Trophoblast cell (in vitro differentiated cells and primary cell): ENCODE measurements at places on chromosomes 11 and 22.
A peak's percentile ranks its signal among the peaks of the same experiment; 100 is the strongest.

DNA sequence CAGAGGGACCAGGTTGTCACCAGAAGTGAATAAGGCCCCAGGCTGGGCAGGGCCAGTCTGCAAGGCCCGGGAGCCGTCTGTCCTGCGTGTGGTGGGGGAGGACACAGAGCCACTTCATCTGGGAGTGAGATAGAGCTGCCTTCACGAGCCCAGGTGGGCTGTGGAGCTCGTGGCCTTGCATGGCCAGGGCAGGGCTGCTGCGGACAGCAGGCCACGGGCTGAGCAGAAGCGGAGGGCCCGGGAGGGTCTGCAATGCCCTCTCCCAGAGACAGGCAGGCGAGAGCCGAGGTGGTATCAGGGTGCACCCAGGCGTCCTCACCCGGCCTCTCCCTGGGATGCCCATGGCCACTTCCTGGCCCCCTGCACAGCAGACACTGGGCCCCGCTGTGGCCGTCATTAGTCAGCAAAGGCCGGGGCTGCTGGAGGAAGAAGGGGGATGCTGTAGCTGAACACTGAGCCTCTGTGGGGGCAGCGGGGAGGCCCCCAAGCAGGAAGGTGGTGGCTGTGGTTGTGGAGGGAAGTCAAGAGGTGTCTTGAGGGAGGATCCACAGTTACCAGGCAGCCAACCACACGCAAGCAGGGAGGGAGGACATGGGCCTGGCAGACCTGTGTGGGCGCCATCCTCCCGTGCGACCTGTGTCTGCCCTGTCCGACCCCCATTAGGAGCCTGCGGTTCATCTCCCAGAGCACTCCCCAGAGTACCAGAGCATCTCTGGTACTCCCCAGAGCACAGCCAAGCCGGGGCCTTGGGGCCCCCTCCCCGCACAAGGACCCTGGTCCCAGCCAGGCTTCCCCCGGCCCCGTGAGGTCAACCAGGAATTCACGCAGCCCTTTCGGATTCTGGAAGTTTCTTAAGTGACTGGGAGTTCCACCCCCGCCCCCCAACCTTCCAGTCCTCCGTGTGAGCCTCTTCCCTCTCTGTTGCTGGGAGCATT lies 1109.5 kb downstream of the BRD1 start:
- DNase-seq = no peak

GRCh38 chr11:75556275-75556674 lies 5.8 kb upstream of the SERPINH1 start:
- DNase-seq = no peak

GRCh38 chr11:68401856-68402255 lies 58.7 kb upstream of the PPP6R3 start:
- peak; percentile 51 for DNase-seq

DNA sequence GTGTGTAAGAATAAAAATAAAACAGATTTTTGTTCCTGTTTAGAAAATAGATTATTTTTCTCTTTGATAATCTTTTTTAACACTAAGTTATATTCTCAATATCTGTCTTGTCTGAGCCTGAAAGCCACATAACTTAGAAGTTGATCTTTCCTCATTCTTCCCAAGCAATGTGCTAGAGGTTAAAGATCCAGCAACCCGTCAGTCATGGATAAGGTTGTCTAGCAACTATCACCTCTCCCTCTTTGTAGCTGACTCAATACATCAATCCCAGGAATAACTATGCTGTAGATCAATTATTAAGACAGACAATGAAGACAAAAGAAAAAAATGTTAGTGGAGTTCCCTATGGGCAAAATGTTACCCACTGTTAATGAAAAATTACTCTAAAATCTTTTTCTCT lies 813.1 kb upstream of the CCDC179 start:
- DNase-seq = no peak

DNA sequence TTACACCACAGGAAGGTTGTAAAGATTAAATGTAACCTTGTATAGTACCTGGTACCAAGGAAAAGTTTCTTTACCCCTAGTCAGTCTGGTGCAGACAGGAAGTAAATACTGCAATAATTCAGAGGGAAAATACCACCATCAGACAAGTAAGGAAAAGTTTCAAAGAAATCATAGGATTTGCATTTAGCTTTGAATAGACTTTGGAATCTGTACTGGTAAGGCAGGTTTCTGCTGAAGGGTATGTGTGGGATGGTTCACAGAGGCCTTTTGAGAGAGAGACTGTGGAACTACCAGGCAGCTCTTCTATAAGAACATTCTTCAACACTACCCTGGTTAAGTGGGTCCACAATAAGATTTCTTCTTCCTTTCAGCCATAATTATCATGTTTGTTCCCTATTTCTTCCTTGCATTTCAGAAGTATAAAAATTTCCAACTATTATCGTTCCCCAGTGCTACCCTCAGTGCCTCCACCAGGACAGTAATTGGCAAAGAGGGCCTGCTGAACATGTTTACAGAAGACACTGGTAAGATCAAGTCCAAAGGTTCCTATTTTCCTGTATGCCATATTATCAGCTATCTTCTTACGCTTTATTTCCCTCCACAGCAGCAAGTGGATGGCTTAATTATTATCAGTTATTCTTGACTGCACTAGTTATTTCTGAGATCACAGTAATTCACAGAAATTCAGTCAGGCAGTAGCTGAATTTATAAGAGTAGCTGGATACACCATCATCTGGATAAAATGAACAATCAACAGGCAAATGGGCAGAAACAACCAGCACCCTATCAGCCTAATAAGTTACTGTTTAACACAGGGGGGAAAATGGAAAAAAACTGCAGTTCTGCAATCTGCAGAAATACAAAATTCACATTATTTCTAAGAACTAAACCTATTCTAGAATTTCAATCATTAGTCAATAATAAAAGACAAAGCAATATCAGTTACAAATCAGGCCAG lies 48.5 kb downstream of the PITPNB start:
- DNase-seq = peak; percentile 39

GRCh38 chr11:72238492-72239312 lies 5.3 kb downstream of the PHOX2A start:
- DNase-seq = no peak

DNA sequence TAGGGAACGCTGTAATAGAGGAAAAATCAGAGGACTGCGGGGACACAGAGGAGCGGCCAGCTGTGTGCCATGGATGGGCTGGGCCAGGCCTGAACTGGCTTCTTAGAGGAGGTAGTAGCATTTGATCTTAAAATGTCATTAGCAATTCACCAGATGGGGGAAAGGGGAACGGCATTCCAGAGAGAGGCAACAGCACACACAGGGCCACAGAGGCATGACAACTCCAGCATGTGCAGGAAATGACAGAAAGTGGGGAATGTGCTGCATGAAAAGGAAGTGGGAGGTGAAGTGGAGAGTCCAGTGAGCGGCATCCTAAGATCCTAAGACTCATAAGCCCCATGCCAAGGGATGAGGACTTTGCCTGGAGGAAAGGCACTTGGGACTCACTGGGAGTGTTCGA lies 69.0 kb downstream of the UBASH3B start:
- DNase-seq = peak; percentile 69

DNA sequence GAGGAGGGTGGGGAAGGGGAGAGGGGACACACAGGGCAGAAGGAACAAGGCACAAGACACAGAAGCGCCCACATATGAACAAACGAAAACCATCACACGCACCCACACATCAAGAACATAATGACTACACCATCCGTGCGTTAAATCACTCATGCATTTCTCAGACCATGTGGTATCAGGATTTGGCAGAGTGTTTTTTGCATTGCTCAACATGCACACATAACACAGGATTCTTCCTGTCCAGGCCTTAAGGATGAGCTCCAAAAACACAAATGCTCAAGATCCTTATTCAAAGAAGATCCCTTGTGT lies 309.5 kb downstream of the CADM1 start:
- no peak for DNase-seq

DNA sequence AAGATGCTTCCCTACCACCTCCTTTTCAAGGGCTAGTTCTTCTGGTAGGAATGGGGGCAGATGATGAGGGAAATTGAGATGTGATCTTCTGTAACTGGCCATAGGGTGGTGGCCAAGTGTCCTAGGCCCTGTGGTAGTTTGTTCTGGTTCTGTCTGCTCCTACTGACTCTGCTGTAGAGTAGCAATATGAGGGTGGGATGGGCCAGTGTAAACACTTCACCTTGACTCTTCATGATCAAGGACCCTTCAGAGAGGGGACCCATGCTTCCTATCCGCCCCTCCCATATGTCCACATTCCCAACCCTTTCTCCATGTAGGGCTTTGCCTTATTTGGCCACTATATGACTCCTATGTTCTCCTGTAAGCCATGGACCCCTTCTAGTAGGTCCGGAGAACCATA lies 230.3 kb upstream of the SESN3 start:
- no peak for DNase-seq

- no peak for DNase-seq
These were observed 41.0 kb downstream of the GLYATL1 start for GRCh38 chr11:58980159-58980843.

DNA sequence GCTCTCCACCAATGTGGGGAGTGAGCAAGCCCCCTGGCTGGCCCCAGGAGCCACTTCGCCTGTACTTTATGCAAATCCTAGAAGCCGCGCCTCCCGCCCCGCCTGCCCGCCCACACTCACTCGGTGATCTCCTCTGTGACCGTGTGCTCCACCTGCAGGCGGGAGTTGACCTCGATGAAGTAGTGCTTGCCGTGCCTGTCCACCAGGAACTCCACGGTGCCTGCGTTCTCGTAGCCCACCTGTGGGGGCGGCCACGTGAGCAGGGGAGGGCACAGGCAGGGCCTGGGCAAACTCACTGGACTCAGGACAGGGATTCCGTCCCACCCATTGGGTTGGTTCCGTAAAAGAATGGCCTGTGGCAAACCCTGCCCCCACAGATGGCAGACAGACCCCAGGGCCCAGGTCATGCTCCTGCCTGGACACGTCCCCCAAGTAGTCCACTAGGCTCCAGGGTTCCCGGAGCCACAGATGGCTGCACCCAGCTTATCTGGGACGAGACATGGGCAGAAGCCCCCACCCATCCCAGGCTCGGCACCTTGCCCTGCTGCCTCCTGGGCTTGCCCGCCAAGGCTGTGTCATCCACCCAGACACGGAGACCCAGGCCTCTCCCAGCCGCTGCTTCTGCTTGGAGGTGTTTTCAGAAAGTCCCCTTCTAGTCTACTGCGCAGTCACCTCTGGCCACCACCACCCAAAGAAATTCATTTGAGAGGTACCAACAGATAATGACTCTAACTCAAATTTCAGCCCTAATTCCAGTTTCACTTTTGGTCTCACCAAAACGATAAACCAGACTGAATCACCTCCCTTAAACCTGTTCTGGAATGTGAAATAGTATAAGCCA lies 12.1 kb downstream of the LRFN4 start:
- DNase-seq = peak; percentile 81

DNA sequence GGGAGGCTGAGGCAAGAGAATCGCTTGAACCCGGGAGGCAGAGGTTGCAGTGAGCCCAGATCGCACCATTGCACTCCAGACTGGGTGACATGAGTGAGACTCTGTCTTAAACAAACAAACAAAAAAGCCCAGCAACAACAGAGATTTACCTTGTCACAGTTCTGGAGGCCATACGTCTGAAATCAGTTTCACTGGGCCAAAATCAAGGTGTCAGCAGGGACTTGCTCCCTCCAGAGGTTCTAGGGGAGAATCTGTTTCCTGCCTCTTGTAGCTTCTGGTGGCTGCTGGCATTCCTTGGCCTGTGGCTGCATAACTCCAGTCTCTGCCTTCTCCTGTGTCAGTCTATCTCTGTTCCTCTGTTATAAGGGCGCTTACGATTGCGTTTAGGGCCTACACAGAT lies 1.5 kb downstream of the DDX10 start:
- no peak for DNase-seq

DNA sequence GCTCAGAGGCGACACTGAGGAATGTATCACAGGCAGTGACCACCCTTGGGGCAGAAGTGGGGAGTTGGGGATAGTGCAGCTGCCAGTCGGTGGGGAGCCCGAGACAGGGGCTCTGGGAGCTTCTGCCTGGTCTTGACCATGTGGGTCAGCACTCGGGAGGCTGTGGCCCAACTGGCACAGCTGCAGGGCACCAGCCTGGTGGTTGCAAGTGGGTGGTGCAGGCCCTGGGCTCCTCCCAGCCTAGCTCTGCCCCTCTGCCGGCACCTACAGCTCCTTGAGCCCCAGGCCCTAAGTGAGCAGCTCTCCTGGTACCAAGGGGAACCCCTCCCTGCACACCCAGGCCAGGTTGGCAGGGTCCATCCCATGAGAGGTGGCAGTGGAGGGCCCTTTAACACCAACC lies 12.6 kb upstream of the RASL10A start:
- DNase-seq = no peak
